ENCODE measurements at places on chromosomes 7 and 10.

GRCh38 chr7:65967361-65968155, 14.5 kb downstream of the GUSB start:
- DNase-seq = no peak

GRCh38 chr10:6504296-6504695, 75.8 kb downstream of the PRKCQ start:
- no peak for DNase-seq

- no peak for DNase-seq
Measured at GRCh38 chr7:158843771-158844170, 12.6 kb upstream of the DYNC2I1 start.

- no peak for DNase-seq
Measured at GRCh38 chr7:107631588-107632491, 28.8 kb upstream of the SLC26A4 start.

DNA sequence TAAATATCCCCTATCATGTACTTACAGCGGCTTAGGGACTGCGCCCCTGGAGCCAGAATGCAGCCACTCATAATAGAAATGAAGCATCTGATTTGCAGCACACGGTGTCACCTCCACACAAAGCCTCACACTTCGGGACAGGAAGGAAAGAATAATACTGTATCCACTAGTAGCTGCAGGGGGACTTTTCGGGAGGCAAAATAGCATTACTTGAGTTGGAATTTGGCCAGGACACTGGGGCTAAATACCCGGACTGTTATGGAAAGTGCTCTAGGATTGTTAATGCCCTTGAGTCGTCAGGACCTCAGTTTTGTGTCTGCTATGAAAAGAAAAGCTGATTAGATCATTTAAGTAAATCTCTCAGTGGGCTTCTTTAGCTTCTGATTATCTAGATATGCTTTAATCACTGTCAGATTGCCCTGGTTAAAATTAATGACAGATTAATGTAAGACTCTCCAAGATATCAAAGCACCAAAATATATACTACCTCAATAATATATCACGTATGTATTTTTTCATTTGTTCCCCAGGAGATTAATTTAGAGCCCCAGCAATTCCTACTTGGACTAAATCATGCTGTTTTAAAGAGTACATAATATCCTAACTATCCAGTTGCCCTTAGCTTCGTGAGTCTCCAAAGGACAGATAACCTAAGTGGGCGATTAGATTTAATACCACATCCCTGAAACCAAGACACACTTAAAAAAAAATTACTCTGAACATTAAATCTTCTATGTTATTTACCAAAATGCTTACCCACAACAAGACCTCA, 173.0 kb upstream of the NEBL start:
- DNase-seq = no peak

- no peak for DNase-seq
Measured at GRCh38 chr10:3196958-3197347, 24.4 kb upstream of the PITRM1 start.

GRCh38 chr7:136685501-136686173, 182.8 kb upstream of the CHRM2 start:
- no peak for DNase-seq

DNA sequence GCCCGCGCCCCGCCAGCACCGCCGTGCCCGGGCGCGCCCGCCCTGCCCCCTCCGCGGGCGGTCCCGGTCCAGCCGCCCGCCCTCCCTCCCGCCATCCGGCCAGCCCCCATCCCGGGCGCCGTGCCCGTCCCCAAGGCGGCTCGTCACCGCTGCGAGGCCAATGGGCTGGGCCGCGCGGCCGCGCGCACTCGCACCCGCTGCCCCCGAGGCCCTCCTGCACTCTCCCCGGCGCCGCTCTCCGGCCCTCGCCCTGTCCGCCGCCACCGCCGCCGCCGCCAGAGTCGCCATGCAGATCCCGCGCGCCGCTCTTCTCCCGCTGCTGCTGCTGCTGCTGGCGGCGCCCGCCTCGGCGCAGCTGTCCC, at the start of gene HTRA1:
HTRA1 (plus strand) TSS at position 187 of the 362 bp plus-strand sequence; CDS start at position 287, 100 bp downstream.
- DNase-seq = peak; percentile 44

DNA sequence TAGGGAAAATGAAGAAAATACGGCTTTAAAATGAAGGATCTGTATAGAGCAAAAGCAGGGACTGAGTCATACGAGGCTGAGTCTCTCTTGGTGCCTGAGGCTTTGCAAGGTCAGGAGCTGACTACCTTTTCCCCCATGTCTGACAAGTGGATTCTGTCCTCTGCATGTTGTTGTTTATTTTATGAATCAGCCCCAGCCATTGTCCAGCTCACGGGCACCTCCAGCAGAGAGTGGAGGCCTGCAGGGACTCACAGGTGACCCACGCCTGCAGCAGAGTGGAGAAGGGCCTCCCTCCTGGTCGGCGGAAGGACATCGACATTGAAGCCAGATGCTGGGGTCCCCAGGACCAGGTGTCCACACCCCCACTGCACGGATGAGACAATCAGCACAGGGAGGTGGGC, 233.9 kb downstream of the WDR37 start:
- DNase-seq = no peak

GRCh38 chr10:3723766-3724165, 61.2 kb downstream of the KLF6 start:
- DNase-seq = no peak

GRCh38 chr10:91311601-91312381, 91.3 kb downstream of the PCGF5 start:
- DNase-seq = no peak

DNA sequence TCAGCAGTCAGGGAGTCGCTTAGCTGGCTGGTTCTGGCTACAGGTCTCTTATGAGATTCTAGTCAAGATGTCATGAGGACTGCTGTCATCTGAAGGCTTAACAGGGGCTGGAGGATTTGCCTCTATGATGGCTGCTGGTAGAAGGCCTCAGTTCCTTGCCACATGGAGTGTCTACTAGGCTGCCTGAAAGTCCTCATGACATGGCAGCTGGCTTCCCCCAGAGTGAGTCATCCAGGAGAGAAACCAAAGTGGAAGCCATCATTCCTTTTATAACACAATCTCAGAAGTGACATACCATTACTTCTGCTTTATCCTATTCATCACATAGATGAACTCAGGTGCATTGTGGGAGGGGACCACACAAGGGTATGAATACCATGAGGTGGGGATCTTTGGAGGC, 75.1 kb downstream of the EXOC6 start:
- DNase-seq = no peak

GRCh38 chr7:79610313-79610712, 156.8 kb upstream of the MAGI2 start:
- DNase-seq = no peak

- no peak for DNase-seq
Measured at GRCh38 chr7:123901101-123901500, 23.9 kb upstream of the SPAM1 start.

Measured in liver (tissue), 10 donors.